GM23248 (cell line): ENCODE measurements at places on chromosomes 6 and 20. TPM values are rescaled to one million over a fixed set of nuclear protein-coding genes. Genes with fewer than 3 reads are reported as not detected.

- no peak overlapping the region for H3K27ac ChIP-seq
- no peaks in the 10 kb centered on the region for H3K4me1 ChIP-seq
- H3K4me3 ChIP-seq: no peak overlapping the region
Measured at GRCh38 chr6:170224694-170225660, 65.9 kb downstream of the DLL1 start.

DNA sequence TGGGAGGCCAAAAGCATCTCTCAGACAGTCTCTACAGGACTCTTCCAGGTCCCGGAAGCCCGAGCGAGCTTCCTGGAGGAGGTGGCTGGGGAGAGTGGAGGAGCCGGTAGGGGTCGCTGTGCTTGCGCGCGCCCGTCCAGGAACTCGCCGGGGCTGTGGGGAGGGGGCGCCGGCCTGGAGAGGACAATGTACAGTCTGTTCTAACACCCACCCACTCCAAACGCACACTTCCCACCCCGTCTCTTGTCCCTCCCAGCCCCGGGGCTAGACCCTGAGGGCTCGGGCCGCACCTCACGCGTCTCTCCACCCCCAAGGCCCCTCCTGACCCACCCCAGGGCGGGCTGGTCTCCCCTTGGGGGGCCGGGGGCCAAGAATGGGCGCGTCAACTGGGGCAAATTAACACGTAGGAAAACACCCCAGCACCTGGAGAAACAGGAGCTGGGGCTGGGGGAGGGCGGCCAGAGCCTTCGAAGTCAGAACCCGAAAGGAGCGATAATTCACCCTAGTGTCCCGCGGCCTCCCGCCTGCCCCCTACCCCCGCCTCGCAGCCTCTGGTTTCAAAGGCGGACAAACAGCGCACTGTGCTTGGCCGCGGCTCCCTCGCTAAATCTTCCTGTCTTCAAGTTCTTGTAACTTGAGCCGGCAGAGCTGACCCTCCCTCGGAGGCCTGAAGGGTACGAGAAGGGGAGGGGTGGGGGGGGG lies 103.2 kb upstream of the FOXP4 start:
- H3K4me1 ChIP-seq: no peaks in the 10 kb centered on the region
- no peak overlapping the region for H3K27ac ChIP-seq
- H3K36me3 ChIP-seq: no peaks in the 10 kb centered on the region
- no peak overlapping the region for H3K4me3 ChIP-seq

DNA sequence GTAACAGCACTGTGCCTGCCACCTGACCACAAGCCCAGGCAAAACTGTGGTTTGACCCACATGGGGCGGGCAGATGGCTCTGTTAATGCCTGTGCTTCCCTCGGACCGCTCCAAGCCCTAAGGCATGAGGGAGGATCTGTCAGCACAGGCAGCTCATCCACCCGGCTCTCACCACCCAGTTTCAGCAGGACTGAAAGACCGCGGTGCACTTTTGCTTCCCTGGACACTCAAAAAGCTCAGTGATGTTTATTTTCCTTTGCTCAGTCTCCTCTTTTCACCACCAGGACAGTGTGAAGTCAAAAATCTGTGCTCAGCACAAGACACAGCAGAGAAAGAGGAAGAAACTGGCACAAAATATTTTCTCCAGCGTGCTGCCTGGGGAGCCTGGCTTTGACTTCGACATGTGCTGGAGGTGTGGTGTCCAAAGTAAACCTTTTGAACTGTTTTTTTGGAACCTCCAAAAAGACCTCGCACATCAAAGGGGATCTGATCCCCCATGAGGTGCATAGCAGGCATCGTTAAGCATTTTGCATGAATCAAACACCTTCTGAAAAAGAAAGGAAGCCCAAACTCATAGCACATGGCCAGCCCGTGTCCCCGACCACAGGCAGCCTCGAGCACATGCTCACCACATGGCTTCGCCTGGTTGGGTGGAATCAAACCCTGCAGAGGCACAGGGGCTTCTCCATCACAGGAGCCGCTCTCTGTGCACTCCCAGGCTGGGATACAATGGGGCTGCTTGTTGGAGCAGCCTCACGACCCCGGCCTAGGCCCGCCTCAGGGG lies 441.7 kb upstream of the JARID2 start:
- no peaks in the 10 kb centered on the region for H3K27me3 ChIP-seq
- peak; percentile 15 for DNase-seq
- H3K4me3 ChIP-seq: no peak overlapping the region
- H3K27ac ChIP-seq: no peak overlapping the region
- H3K4me1 ChIP-seq: 0 out of 2 replicates have a peak, but pooled peaks cover 3% of the 10 kb centered on the region
- H3K36me3 ChIP-seq: no peaks in the 10 kb centered on the region

DNA sequence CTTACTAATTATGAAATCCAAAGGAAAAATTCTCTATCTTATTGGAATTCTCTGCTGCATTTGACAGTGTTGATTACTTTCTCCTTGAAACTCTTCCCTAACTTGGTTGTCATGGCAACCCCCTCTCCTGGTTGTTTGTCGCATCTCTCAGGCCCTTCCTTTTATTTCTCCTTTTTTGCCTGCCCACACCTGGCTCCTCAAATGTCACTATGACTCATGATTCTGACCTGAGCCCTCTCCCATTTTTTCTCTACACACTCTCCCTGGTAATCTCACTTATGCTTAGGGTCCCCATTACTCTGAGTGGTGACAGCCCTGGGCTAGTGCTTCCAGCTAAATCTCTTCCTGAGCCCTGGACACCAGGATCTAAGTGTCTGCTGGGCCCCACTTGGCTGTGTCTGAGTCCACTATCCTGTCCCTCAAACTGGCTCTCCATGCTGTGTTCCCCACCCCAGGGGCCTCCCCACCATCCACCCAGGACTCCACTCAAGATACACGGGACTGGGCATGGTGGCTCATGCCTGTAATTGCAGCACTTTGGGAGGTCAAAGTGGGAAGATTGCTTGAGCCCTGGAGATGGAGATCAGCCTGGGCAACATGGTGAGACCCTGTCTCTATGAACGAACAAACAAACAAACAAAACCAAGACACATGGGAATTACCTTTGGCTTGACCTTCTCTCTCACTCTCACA lies 16.5 kb upstream of the NNAT start:
- H3K27me3 ChIP-seq: no peaks in the 10 kb centered on the region
- peak; percentile 30 for DNase-seq
- no peaks in the 10 kb centered on the region for H3K4me1 ChIP-seq
- H3K36me3 ChIP-seq: peaks cover 8% of the 10 kb centered on the region; the same call in 1 of the 2 replicates
- H3K4me3 ChIP-seq: no peak overlapping the region
- H3K27ac ChIP-seq: no peak overlapping the region

GRCh38 chr6:126888727-126889725 lies 229.4 kb upstream of the RSPO3 start:
- no peak overlapping the region for H3K27ac ChIP-seq
- H3K4me3 ChIP-seq: no peak overlapping the region
- H3K36me3 ChIP-seq: no peaks in the 10 kb centered on the region
- no peak for DNase-seq
- H3K27me3 ChIP-seq: no peaks in the 10 kb centered on the region
- H3K4me1 ChIP-seq: no peaks in the 10 kb centered on the region

DNA sequence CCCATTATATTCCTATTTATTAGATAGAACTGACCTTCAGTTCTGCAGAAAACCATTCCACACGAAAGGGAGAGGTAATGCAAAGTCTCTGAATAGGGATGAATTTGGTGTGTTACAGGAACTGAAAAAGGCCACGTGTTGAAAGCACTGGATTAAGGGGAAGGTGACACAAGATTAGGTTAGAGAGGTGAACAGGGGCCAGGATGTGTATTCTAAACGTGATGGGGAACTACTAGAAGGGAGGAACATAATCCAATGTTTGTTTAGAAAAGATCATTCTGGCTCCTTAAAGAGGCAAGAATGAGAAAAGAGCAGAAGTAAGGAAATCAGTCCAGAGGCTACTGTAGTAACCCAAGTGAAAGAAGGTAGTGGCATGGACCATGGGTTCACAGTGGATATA lies 6.3 kb upstream of the ZKSCAN8 start:
- H3K27ac ChIP-seq: no peak overlapping the region
- no peaks in the 10 kb centered on the region; the same call in 1 of the 2 replicates for H3K36me3 ChIP-seq
- peaks cover 15% of the 10 kb centered on the region for H3K4me1 ChIP-seq
- DNase-seq: no peak

DNA sequence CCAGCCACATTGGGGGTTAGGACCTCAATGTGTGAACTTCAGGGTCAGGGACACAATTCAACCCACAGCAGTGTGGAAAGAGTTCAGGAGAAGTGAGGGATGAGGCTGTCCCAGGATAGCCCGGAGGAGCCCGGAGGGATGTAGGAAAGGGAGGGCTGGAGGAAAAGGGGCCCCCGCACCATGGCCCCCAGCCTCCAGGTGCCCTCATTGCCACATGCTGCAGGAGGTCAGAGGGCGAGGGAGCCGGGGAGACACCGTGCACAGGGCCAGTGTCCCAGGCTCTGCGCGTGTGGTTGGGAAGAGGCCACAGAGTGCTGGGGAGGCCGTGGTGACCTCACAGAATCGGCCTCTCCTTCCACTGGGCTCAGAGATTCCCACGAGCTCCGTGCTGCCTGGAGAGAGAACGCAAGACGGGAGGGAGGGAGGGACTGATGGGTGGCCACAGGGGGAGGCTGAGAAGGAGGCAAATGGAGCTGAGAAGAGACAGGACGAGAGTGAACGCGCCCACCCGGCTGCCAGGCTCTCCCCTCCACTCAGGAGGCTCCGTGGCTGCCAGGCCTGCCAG lies 215.1 kb downstream of the DLL1 start:
- H3K27ac ChIP-seq: no peak overlapping the region
- no peaks in the 10 kb centered on the region for H3K36me3 ChIP-seq
- no peak for DNase-seq
- H3K4me1 ChIP-seq: no peaks in the 10 kb centered on the region

DNA sequence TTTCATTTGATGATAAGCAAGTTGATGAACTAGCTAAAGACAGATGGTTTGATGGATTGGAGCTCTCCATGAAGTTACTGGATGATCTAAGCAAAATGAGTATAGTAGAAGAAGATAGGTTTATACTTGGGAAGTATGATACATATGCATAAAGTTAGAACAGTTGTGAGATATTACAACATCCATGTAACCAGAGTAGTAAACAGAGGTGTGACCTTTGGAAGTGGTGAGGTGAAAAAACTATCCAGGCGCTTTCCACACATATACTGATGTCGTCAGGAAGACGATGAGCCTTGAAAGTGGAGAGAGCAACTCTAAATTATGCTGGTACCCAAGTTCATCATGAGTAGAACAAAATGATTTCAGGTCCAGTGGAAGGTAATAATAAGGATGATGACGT lies 271.0 kb downstream of the PTPRK start:
- no peaks in the 10 kb centered on the region for H3K4me1 ChIP-seq
- no peaks in the 10 kb centered on the region for H3K36me3 ChIP-seq
- H3K27me3 ChIP-seq: no peaks in the 10 kb centered on the region

DNA sequence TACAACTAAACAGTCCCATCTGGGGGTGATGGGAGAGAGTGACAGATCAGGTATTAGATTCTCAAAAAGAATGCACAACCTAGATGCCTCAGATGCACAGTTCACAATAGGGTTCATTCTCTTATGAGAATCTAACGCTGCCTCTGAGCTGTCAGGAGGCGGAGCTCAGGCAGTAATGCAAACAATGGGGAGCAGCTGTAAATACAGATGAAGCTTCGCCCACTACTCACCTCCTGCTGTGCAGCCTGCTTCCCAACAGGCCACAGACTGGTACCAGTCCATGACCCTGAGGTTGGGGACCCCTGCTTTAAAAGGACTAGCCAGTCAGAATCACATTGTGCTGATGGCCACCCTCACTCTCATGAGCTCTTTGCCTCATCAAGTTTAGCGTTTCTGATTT lies 247.0 kb upstream of the KCNQ5 start:
- DNase-seq: no peak
- H3K4me3 ChIP-seq: no peak overlapping the region
- no peak overlapping the region for H3K27ac ChIP-seq

GRCh38 chr20:53779822-53780221 lies 186.2 kb upstream of the ZNF217 start:
- H3K4me1 ChIP-seq: peaks cover 8% of the 10 kb centered on the region
- DNase-seq: no peak
- no peaks in the 10 kb centered on the region for H3K27me3 ChIP-seq

GRCh38 chr6:117449549-117450439 lies 24.1 kb upstream of the ROS1 start:
- H3K27me3 ChIP-seq: no peaks in the 10 kb centered on the region
- peaks cover 63% of the 10 kb centered on the region for H3K4me1 ChIP-seq
- H3K4me3 ChIP-seq: peak overlapping the region; percentile 36
- H3K27ac ChIP-seq: peak overlapping the region; percentile 91
- no peaks in the 10 kb centered on the region for H3K36me3 ChIP-seq
- DNase-seq: peak; percentile 82

DNA sequence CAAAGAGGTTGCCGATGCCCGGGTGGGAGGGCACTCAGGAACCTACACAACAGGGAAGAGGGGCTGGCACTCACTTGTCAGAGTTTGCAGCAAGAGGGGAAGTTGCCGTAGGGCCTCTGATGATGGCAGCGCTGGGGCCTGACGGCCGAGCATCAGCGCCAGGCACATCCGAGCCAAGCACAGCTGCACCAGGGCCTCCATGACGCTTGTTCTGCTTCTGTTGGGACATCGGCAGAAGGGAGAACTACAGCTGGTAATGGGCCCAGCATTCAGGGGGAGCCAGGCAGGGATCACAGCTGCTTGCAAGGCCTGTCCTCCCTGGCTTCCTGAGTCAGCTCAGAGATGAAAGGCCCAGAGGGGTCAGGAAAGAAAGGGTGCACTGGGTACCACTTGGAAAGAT lies 367.7 kb downstream of the CDH4 start:
- no peaks in the 10 kb centered on the region for H3K36me3 ChIP-seq
- H3K27ac ChIP-seq: no peak overlapping the region
- H3K4me1 ChIP-seq: no peaks in the 10 kb centered on the region
- no peak for DNase-seq
- no peak overlapping the region for H3K4me3 ChIP-seq

- H3K4me1 ChIP-seq: no peaks in the 10 kb centered on the region
- no peak overlapping the region for H3K4me3 ChIP-seq
- no peaks in the 10 kb centered on the region for H3K36me3 ChIP-seq
- H3K27ac ChIP-seq: no peak overlapping the region
- DNase-seq: peak; percentile 38
- no peaks in the 10 kb centered on the region for H3K27me3 ChIP-seq
Measured at GRCh38 chr6:23213193-23213592, 643.8 kb downstream of the HDGFL1 start.

GRCh38 chr6:41353333-41353732 lies 17.9 kb downstream of the NCR2 start:
- DNase-seq: no peak
- peaks cover 24% of the 10 kb centered on the region for H3K27me3 ChIP-seq
- no peak overlapping the region for H3K27ac ChIP-seq
- H3K36me3 ChIP-seq: no peaks in the 10 kb centered on the region

GRCh38 chr6:55643861-55644260 lies 64.9 kb upstream of the HMGCLL1 start:
- H3K4me1 ChIP-seq: no peaks in the 10 kb centered on the region
- DNase-seq: peak; percentile 31
- H3K36me3 ChIP-seq: no peaks in the 10 kb centered on the region

DNA sequence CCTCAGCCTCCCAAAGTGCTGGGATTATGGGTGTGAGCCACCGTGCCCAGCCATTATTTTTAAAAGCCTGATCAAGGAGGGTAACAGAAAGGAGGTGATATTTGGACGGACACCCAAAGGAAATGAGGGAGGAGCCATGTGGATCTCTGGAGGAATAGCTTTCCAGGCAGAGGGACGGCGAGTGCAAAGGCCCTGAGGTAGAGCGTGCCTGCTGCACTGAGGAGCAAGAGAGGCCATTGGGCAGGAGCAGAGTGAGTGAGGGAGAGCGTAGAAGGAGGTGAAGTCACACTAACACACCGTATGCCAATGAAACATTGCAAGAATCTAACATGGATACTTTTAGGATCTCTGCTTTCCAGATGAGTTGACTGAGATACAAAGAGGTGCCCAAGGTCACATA lies 58.9 kb upstream of the ZNFX1 start:
- DNase-seq: no peak
- no peaks in the 10 kb centered on the region for H3K36me3 ChIP-seq
- no peak overlapping the region for H3K4me3 ChIP-seq
- H3K27ac ChIP-seq: no peak overlapping the region

UNC93A gene
- total RNA-seq: not detected in 2 replicates

NKAPL gene
- 0.97 and 1.9 TPM in 2 replicates for total RNA-seq

KCNK5 gene
- not detected in 2 replicates for total RNA-seq

RIPOR3 gene
- total RNA-seq: 0.76 TPM in 1 of 2 replicates, not detected in the other

IDH3B gene
- 76.3 and 91.1 TPM in 2 replicates for total RNA-seq

MAS1 gene
- not detected in 2 replicates for total RNA-seq

PTCRA gene
- total RNA-seq: not detected in 2 replicates
